ENCODE measurements at places on chromosomes 1 and 21.

DNA sequence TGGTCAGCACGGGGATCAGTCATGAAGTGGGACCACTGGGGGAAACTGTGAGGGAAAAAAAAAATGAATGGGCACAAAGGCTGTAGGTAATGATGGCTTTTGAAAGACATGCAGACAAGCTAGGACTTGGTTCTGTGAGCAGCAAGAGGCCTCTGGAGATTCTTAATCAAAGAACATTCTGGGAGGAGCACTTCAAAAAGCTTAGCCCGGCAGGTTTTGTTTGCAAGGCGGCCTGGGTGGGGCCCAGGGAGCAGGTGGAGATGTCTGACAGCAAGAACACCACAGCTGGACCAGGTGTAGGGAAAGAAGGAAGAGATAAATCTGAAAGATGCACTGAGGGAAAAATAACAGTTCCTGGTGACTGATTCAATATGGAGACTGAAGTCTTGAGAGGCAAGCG lies 6.0 kb downstream of the TEX35 start:
- DNase-seq, result no peak

DNA sequence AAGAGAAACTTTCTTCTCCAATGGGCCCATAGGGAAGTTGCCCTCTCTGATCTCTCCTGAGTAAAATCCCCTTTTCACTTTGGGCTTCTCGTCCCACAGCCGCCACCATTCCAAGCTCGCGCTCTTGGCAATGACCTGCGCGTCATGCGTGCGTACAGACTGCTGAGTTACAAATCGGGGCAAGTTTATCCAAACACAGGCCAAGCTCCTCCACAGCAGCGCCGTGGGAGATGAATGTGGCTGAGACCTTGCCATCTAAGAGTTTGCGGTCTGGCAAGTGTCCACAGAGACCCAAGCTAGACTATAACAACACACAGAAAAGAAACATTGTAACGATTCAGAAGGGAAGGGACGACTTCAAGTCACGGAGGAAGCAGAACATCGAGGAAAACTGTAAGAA lies 116.3 kb upstream of the SOD1 start:
- DNase-seq, result no peak

DNA sequence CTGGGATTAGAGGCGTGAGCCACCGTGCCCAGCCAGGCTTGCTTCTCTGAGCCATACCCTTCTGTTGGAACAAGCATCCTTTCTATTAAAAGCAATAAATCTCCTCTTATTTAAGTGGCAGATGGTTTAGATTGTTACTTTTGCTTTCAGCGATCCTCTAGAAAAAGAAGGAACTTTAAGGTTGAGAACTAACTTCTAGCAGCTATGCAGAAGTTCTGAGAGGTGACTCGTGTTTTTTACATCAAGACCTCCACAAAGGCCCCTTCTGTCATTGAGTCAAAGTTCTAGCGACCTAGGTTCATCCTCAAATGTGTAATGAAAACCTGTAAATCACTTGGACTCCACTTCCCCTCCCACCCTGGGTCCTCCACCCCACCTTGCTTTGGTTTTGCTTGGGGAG lies 30.8 kb downstream of the PLEKHO1 start:
- DNase-seq, result no peak

GRCh38 chr21:45016406-45017038 lies 57.9 kb upstream of the ADARB1 start:
- no peak for DNase-seq

DNA sequence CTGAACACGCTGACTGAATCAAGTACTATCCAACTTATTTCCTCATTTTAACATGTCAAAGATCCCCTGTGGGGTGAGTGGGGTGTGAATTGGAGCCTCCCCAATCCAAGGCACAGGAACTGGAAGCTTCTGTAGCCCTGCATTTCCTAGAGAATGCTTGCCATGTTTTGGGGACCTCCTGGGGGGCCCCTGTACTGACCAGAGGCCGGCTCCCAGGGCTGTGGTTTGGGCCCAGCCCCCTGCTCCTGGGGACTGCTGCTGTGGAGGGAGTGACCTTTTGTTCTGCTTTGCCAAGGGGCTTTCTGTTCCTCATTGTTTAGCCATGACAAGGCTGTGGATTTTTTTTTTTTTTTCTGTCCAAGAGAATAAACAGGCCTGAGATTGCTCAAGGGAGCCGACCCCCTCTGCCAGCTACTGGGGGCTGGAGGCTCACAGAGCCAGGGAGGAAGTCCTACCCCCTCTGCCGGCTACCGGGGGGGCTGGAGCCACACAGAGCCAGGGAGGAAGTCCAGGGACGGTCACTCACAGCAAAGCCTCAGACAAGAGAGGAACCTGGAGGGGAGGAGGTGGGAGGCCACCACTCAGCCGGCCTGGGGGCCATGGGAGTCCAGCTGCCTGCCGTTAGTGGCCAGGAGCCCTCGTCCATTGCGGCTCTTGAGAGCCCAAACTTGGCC lies 17.4 kb downstream of the TNFRSF1B start:
- no peak for DNase-seq

DNA sequence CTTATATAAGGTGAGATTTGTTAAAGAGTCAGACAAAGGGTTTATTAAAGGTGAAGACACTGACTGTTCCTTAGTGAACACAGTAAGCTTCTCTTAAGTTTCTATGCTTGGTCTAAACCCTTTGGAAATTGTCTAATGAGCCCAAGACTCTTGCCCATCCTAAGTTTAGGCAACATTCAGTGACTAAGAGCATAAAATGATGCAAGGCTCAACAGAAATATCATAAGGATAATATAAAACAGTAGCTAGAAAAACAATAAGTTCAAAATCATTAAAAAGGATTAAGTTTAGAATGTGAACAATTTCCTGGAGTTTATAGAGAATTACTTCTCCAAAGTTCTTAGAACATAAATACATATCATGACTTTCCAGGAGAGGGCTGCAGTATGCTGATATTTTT lies 108.9 kb upstream of the PDC start:
- DNase-seq, result no peak

- no peak for DNase-seq
Observed at GRCh38 chr1:235336903-235337302, 8.5 kb downstream of the GGPS1 start.

GRCh38 chr1:206439205-206439604 lies 31.1 kb upstream of the IKBKE start:
- no peak for DNase-seq

DNA sequence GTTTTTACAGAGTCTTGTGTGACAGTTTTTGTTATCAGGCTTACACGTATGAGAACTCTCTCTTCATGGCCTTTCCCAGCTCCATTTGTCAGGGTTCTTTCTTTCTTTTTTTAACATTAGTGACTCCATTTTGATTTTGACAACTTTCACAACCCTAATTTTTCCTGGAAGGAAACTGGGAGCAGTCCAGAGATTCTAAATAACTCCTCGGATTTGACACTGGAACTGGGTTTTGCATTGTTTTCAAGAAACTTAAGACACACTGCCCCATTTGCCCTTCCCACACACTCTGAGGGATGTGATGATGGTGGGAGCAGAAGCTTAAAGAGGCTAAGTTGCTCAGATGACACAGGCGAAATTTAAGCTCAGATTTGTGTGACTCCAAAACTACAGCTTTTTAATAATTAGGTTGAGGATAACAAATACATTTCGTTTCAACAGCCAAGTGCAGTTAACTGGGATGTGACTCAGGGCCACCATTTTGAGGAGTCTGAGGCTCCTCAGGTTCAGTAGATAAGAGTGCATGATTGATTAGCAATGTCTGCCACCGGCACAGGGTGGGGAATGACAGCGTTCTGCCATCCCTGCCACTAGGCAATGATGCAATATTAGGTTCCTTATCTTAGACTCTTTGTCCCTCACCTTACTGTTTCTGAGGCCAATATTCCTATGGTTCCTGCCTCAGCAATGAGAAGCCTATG lies 95.1 kb upstream of the ATP1A1 start:
- no peak for DNase-seq

DNA sequence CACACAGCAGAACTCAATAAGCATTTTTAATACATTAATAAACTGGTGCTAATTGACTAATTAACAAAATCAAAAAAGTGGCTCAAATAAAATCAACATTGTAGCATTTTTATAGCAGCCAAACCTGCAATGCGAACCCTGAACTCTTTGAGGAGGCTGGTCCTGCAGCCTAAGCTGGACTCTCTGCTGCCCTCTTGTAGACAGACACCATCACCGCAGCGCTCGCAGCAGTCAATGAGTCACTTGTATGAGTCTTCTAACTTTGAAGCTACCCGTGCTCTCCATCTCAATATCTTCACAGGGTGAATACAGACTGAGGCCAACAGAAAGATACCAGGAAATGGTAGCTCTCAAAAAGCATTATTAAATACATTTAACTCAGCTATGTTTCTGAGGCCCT lies 9.7 kb upstream of the KRTAP7-1 start:
- no peak for DNase-seq

DNA sequence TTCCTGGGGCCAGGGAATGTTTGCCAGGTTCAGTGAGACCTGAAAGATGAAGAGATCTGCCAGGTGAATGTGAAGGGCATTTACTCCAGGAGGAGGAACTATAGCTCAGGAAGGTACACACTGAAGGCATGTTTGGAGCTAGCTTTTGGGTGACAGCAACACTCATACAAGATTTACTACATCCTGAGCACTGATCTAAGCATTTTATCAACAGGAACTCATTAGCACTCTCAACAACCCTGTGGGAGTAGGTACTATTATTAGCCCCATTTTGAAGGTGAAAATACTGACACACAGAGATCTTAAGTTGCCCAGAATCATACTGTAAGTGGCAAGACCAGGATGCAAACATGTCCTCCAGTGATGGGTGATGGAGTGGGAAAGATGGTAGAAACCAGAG lies 6.7 kb downstream of the GADD45A start:
- no peak for DNase-seq

GRCh38 chr1:187396226-187396625 lies 567.5 kb downstream of the PLA2G4A start:
- DNase-seq, result no peak

- DNase-seq, result no peak
Observed at GRCh38 chr1:24828887-24829192, 83.6 kb downstream of the CLIC4 start.

DNA sequence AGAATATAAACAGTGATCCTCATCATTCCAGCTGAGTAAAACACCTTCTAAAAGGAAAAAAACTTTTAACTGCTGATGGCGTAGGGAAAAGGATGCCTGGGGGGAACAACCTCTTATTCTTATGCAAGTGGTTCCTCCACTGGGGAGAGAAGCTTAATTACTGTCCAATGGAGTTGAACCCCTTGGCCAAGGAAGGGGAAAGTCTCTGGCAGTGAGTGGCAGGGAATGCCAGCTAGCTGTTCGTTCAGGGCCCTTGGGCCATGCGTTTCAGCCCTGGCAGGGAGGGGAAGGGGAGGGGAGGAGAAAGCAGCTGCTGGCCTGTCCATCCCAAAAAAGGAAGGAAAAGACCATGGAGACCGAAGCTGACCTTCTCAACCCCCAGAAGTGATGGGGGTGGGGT lies 22.6 kb upstream of the SYCP1 start:
- DNase-seq, result no peak

GRCh38 chr1:32924881-32925344 lies 23.7 kb upstream of the TMEM54 start:
- no peak for DNase-seq

DNA sequence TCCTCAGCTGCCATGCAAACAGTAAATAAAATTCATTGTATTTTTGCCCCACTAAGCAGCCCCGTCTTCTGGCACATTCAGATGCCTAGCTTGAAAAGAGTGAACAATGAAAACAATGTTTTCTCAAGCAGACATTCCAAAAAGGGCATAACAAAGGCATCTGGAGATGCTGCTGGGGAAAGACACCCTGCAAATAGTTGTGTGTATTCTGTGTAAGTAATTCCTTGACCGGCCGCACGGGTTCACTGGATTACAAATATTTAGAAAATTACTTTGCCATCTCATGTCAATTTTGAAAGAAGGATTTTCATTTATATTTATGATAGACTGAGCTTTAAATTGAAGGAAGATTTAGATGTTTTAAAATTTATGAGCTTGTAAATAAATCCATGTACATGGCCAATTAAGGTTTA lies 142.2 kb downstream of the SLC45A1 start:
- no peak for DNase-seq

DNA sequence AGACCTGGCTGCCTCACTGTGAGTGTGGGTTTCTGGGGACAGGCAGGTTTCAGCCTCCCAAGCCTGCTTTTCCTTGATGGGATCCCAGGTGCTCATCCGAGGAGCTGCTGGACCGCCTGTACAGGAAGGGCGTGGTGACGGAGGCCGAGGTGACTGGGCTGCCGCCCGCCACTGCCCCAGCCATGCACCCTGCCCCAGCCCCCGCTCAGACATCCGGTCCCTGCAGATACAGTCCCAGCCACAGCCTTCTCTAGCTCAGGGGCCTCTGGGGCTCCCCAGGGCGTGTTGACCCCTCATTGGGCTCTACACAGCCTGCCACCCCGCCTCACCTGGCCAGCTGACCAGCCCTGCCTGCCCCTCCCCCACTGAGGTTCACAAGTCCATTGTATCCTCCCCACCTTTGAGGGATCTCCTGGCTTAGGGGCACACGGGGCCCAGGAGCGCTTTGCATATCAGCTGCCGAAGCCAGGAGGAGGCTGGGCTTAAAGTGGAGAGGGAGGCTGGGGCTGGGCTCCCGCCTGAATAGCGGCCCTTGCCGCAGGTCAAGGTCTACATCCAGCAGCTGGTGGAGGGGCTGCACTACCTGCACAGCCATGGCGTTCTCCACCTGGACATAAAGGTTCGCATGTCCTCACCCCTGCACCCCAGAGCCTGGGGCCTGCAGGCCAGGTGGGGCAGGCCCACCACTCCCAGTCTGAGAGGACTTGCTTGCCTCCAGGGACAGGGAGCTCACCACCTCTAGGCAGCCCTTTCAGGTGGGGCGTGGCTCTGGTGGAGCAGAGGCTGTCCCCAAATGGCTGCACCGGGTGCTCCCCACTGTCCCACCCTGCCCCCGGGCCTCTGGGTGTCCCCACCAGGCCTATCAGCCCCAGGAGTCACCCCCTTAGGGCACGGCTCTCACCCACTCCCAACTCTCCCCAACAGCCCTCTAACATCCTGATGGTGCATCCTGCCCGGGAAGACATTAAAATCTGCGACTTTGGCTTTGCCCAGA lies 38.5 kb downstream of the TRIM11 start:
- DNase-seq, result no peak

- DNase-seq, result no peak
Observed at GRCh38 chr1:151377150-151377884, 4.8 kb upstream of the SELENBP1 start.

GRCh38 chr1:86259390-86259789 lies 102.8 kb upstream of the COL24A1 start:
- no peak for DNase-seq

DNA sequence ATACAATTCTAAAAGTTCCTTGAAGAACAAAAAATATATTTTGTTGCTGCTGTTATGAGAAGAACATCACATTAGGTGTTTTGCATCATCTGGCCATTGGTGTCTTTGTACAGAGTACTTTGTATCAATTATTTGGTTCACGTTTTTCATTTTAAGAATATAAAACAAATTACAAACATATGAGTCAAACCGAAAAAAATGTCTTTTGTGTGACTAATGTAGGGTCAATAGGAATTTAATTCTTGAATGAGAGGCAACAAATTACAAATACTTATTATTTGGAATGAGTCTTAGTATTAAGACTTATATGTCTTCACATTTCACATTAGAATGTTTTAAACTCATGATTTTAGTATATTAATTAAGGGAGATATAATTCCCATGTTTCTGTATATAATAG lies 54.8 kb downstream of the NR5A2 start:
- no peak for DNase-seq

GRCh38 chr1:5811419-5811818 lies 180.8 kb downstream of the NPHP4 start:
- DNase-seq, result no peak

GRCh38 chr1:225449774-225450173 lies 21.9 kb upstream of the LBR start:
- DNase-seq, result no peak
